ENCODE measurements at places on chromosomes 7 and 10.
A peak's percentile ranks its signal among the peaks of the same experiment; 100 is the strongest.

DNA sequence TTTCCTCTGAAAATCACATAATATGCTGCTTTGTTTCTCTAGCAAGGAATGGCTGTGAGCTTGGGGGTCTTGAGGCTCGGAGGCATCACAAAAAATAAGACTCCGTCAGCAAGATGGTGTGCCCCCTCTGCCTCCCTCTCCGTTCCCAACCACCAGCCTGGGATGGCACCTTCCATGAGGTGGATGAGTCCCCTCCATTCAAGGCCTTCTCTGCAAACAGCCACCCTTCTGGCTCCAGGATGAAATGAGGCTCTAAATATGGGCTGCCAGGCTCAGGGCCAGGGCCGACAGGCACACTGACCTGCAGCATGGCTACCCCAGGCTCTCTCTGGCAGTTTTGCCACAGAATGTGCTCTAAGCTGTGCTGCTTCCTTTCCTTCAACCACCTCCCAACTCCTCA is 521.5 kb downstream of the PTPRN2 start:
- no peaks in the 10 kb centered on the region for H3K4me1 ChIP-seq
- H3K36me3 ChIP-seq, result no peaks in the 10 kb centered on the region

GRCh38 chr10:71805776-71806703 is 32.7 kb upstream of the VSIR start:
- no peaks in the 10 kb centered on the region for H3K27me3 ChIP-seq
- H3K27ac ChIP-seq, result no peak overlapping the region
- H3K4me3 ChIP-seq, result no peak overlapping the region
- H3K36me3 ChIP-seq, result no peaks in the 10 kb centered on the region

GRCh38 chr10:35612385-35613106 is 7.4 kb downstream of the GJD4 start:
- DNase-seq, result no peak
- H3K4me1 ChIP-seq, result no peaks in the 10 kb centered on the region
- H3K36me3 ChIP-seq, result no peaks in the 10 kb centered on the region
- H3K27me3 ChIP-seq, result peaks cover 20% of the 10 kb centered on the region
- H3K4me3 ChIP-seq, result no peak overlapping the region

- no peak overlapping the region for H3K27ac ChIP-seq
- H3K36me3 ChIP-seq, result no peaks in the 10 kb centered on the region
- no peak overlapping the region for H3K4me3 ChIP-seq
- DNase-seq, result peak; percentile 52
- H3K27me3 ChIP-seq, result no peaks in the 10 kb centered on the region
Observed at GRCh38 chr7:1974290-1975101, 258.2 kb downstream of the MAD1L1 start.

- no peak for DNase-seq
- H3K27ac ChIP-seq, result no peak overlapping the region
- H3K4me3 ChIP-seq, result no peak overlapping the region
- no peaks in the 10 kb centered on the region for H3K4me1 ChIP-seq
- H3K27me3 ChIP-seq, result no peaks in the 10 kb centered on the region
Observed at GRCh38 chr7:11188529-11189310, 215.0 kb downstream of the PHF14 start.

- no peak overlapping the region for H3K27ac ChIP-seq
- no peaks in the 10 kb centered on the region for H3K27me3 ChIP-seq
- DNase-seq, result no peak
Observed at GRCh38 chr7:112152186-112152585, 54.0 kb downstream of the DOCK4 start.

GRCh38 chr7:38229386-38229785 is 44.0 kb downstream of the TARP start:
- no peak overlapping the region for H3K4me3 ChIP-seq
- peaks cover 36% of the 10 kb centered on the region for H3K36me3 ChIP-seq
- no peaks in the 10 kb centered on the region for H3K27me3 ChIP-seq
- no peak overlapping the region for H3K27ac ChIP-seq
- no peaks in the 10 kb centered on the region for H3K4me1 ChIP-seq
- no peak for DNase-seq

- H3K27ac ChIP-seq, result no peak overlapping the region
- DNase-seq, result no peak
- H3K27me3 ChIP-seq, result no peaks in the 10 kb centered on the region
- H3K4me1 ChIP-seq, result peaks cover 27% of the 10 kb centered on the region
- no peaks in the 10 kb centered on the region for H3K36me3 ChIP-seq
Observed at GRCh38 chr10:130140425-130140824, 4.2 kb downstream of the GLRX3 start.

DNA sequence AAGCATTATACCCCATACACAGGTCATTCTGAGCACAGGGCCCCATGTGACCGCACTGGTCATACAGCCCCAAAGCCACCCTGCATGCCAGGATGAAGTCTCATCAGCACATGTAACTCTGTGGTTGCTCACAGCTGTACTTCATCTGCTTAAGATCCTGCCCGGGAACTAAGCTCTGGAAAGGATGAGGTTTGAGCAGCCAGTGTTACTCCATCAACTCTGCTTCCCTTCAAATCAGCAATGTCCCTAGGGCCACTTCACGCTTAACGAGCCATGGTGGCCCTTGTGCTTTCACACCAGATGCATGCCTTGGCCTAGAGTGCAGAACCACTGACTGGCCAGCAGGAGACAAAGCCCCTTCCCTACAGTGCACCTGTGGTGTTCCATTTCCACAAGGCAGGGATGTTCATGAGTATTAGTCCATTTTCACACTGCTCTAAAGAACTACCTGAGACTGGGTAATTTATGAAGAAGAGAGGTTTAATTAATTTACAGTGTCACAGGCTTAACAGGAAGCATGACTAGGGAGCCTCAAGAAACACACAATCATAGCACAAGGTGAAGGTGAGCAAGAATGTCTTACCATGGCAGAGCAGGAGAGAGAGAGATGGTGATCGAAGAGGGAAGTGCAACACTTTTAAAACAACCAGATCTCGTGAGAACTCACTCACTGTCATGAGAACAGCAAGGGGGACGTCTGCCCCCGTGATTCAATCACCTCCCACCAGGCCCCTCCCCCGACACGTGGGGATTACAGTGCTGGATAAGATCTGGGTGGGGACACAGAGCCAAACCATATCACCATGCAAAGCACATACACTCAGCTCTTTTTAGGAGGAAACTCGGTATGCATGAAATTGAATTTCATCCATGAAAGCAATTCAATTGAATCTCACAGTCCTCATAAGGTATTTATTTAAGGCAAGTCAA is 149.0 kb upstream of the CDCA7L start:
- H3K4me1 ChIP-seq, result no peaks in the 10 kb centered on the region
- H3K27me3 ChIP-seq, result no peaks in the 10 kb centered on the region
- no peak overlapping the region for H3K27ac ChIP-seq
- H3K4me3 ChIP-seq, result no peak overlapping the region
- H3K36me3 ChIP-seq, result no peaks in the 10 kb centered on the region
- no peak for DNase-seq

DNA sequence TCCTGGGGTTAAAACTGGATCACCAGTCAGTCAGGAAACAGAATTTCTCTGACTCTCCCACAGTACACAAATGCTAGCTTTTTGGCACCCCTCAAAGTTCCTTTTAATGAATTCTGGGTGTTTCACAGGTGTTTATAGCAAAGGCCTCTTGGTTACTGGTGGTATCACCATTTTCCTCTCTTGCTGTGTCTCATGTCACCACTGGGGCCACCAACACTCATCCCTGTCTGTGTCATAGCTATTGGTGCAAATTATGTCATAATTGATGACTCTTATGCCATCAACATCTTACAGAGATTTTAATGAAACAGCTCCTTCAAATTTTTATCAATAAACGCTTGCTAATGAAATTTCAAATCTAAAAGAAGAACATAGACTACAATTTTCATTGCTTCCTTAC is 27.7 kb upstream of the OSBPL3 start:
- H3K27ac ChIP-seq, result no peak overlapping the region
- no peaks in the 10 kb centered on the region for H3K36me3 ChIP-seq
- H3K4me1 ChIP-seq, result no peaks in the 10 kb centered on the region
- H3K27me3 ChIP-seq, result no peaks in the 10 kb centered on the region
- DNase-seq, result no peak
- H3K4me3 ChIP-seq, result no peak overlapping the region

- H3K4me3 ChIP-seq, result no peak overlapping the region
- H3K4me1 ChIP-seq, result peaks cover 6% of the 10 kb centered on the region
- no peaks in the 10 kb centered on the region for H3K27me3 ChIP-seq
- H3K27ac ChIP-seq, result no peak overlapping the region
- no peak for DNase-seq
Observed at GRCh38 chr10:6569259-6569658, 10.8 kb downstream of the PRKCQ start.

- H3K27me3 ChIP-seq, result no peaks in the 10 kb centered on the region
- H3K4me1 ChIP-seq, result no peaks in the 10 kb centered on the region
- no peak for DNase-seq
- no peaks in the 10 kb centered on the region for H3K36me3 ChIP-seq
- no peak overlapping the region for H3K4me3 ChIP-seq
Observed at GRCh38 chr7:84188786-84189405, 5.7 kb downstream of the SEMA3A start.

Data from upper lobe of right lung (tissue), 1 donor.